ENCODE measurements at places on chromosomes 5 and 9.

DNA sequence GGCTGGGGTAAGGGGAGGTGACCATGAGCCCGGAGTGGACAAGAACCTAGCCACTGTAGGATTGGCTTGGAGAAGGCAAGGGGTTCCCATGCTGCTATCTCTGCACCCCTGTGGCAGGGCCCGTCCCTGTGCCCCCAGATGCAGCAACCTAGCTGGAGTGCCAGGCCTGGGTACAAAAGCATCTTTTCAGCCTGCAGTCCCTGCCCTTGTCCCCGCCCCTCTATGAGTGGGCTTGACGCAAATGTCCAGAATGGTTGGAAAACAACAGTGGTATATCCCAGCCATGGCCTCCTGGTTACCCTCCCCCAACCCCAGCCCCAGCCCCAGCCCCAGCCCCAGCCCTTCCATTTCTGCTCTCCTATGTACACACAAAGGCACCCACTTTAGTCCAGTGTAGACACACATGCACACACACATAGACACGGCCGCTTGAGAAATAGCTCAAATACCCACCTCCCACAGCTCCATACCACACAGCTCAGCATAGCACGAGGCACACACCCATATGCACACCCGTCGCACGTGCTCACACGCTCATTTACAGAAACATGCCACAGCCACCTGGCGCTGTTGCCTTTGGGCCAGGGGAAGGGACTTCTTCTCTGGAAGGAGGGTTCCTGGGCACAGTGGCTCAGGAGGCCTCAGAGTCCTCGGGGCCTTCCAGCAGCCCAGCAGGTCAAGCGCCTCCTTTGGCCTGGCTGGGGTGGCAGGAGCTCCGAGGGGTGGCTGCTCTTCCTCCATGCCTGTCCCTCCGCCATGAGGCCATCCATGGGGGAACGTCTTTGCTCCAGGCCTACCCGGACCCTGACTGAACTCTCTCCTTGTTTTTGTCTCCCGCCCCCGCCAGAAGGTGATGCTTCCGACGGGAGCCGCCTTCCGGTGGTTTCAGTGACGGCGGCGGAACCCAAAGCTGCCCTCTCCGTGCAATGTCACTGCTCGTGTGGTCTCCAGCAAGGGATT, 34.1 kb downstream of the CXXC5 start:
- DNase-seq: no peak

GRCh38 chr9:105357937-105358336, 89.9 kb upstream of the FSD1L start:
- no peak for DNase-seq

- no peak for DNase-seq
Measured at GRCh38 chr5:115435778-115436712, 108.5 kb downstream of the FEM1C start.

- DNase-seq: no peak
Measured at GRCh38 chr5:20029266-20029665, 41.3 kb upstream of the CDH18 start.

GRCh38 chr9:126962336-126962735, 47.8 kb downstream of the RALGPS1 start:
- DNase-seq: no peak

GRCh38 chr9:130276955-130277354, 11.4 kb downstream of the HMCN2 start:
- DNase-seq: no peak

DNA sequence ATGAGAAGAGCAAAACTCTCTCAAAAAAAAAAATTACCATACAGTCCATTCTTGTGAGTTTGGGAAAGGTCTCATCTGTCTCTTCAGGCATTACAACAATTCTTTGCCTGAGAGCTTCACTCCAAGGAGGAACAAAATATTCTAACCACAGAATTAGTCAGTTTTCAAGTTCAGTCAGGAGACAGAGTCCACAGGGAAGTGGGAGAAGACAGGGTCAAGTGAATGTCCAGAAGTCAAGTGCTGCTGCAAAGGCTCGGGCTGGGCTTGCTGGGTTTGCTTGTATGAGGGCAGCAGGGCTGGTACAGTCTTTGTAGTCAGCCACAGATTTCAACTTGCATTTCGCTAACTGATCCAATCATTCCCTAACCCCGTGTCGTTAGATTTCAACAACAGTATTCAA, 17.6 kb upstream of the HEXB start:
- DNase-seq: no peak

DNA sequence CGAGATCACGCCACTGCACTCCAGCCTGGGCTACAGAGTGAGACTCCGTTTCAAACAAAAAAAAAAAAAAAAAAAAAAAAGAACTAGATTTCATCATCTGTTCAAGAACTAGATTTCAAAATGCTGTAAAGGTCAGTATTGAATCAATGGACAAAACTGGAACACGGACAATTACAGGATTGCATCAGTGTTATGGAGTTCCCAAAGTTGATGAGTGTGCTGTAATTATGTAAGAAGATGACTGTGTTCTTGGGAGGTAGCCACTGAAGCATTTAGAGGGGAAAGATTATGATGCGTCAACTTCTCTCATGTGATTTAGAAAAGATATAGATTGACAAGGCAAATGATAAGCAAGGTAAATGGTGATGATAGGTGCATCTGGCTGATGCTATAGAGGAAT, 6.5 kb downstream of the FAM240B start:
- no peak for DNase-seq

- DNase-seq: no peak
Measured at GRCh38 chr5:128092144-128092543, 8.6 kb downstream of the SLC12A2 start.

- no peak for DNase-seq
Measured at GRCh38 chr5:170202117-170202516, 30.7 kb upstream of the C5orf58 start.

GRCh38 chr9:10875752-10876151, 262.9 kb upstream of the PTPRD start:
- DNase-seq: no peak

- DNase-seq: no peak
Measured at GRCh38 chr9:14554886-14555285, 138.3 kb downstream of the ZDHHC21 start.

Data from NAMALWA (cell line).